ENCODE measurements at places on chromosomes 1 and 21.
A peak's percentile ranks its signal among the peaks of the same experiment; 100 is the strongest.

DNA sequence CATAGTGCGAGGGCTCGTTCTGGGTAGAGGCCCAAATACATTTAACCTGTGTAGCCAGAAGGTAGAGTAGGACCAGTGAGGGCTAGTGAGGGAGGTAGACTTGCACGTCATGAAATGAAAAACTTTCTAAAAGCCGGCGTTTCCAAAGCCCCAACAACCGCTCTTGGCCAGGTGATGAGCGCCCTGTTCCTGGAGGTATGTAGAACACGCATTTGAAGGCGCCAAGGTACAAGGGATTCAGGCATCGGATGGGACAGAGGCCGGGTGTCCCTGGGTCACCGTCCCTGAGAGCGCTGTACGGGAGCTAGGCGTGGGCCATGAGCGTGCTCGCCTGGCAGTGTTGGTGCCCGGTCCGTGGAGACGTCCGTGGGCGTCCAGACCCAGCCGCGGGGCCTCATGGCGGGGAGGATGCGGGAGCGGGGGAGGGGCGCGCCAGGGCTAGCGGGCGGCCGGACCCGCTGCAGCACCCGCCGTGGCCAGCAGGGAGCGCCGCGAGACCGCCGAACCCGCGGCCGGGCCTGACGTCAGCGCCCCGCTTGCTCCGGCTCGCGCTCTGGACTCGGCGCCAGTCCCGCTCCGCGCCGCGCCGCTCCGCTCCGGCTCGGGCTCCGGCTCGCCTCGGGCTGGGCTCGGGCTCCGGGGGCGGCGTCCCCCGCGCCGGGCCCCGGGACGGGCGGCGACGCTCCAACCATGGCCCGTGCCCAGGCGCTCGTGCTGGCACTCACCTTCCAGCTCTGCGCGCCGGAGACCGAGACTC, at the start of gene PTPRU:
Gene PTPRU, plus strand, starts transcription at position 568 of the 757 bp plus-strand sequence. Its CDS starts 123 bp downstream, at position 691.
- DNase-seq: no peak

DNA sequence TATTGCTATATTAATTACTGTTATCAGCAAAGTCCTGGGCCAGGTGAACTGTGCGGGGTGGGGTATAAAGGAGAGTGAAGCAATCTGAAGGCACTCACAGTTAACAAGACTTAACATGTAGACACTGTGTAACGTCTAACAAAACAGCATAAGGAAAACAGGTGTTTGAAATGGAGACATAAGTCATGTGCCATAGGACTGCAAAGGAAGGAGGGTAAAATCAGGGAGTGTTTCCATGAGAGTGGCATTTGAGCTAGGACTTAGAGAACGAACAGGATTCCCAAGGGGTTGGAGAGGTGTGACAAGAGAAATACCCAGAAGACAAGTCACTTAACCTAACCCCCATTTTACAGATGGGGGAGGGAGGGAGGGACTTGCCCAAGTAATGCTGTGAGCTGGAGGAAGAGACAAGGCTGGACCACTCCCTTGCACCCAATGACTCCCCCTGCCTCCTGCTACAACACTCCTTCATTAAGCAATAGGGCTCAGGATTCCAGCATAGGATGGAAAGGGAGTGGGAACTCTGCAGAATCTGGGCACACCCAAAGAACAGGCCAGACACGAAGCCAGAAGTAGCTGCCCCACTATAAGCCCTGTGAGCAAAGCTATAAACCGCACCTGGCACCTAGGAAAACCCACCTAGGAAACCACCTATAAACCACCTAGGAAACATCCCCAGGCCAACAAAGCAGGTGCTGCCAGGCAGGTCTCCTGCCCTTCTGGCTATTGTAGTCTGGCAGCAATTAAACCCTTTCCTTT, 6.6 kb downstream of the PEF1 start:
- no peak for DNase-seq

DNA sequence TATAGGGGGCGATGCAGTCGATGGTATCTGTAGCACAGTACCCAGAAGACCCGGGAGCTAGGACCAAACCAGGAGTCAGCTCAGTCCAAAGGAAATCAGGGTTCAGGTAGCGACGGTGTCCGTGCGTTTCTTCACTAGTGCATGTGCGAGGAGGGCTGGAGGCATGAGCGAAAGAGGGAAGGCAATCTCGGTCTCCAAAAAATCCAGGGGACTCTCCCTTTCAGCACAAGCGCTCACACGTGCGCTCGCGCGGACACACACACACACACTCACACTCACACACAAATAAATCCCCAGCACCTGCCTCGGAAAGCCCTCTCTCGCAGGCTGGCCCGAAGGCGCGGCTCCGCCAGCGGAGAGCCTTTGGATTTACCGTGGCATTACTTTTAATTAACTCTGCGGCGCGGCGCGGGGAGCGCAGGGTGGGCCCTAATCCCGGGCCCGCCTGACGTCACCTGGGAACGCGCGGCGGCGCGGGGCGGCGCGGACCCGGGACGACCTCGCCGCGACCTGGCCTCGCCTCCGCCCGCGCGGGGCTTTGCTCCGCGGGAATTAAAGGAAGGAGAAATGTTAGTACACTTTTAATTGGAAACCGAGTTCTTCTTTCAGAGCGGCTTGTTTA, 121.2 kb downstream of the LMX1A start:
- peak; percentile 67 for DNase-seq

- DNase-seq: no peak
Observed at GRCh38 chr1:200659269-200659668, 10.4 kb downstream of the DDX59 start.

DNA sequence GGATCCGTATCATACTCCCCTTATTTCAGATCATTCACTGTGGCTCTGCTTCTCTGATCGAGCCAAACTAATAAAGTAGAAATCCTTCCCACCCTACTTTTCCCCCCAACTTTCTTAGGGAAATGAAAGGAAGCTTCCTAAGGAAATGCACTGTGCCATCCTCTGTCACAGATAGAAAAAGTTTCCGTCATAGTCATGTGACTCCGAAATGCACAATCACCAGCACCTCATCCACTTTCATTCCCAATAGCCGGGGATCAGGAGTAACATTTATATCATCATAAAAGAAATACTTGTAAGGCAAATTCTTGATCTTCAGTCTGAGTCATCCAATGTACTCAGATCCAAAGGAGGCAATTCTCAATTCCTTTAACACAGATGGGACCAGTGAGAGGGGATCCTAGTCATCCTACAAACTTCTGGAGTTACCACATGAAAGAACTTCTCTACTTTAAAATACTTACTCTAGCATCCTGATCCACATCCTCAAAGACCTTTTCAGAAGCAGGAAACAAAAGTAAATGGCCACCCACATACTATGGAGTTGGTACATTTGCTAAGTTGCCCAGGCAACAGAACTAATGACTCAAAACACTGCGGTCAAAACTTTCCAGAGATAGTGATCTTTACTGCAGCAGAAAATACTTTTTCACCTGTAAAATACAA, 97.8 kb upstream of the ZC3H11B start:
- no peak for DNase-seq

DNA sequence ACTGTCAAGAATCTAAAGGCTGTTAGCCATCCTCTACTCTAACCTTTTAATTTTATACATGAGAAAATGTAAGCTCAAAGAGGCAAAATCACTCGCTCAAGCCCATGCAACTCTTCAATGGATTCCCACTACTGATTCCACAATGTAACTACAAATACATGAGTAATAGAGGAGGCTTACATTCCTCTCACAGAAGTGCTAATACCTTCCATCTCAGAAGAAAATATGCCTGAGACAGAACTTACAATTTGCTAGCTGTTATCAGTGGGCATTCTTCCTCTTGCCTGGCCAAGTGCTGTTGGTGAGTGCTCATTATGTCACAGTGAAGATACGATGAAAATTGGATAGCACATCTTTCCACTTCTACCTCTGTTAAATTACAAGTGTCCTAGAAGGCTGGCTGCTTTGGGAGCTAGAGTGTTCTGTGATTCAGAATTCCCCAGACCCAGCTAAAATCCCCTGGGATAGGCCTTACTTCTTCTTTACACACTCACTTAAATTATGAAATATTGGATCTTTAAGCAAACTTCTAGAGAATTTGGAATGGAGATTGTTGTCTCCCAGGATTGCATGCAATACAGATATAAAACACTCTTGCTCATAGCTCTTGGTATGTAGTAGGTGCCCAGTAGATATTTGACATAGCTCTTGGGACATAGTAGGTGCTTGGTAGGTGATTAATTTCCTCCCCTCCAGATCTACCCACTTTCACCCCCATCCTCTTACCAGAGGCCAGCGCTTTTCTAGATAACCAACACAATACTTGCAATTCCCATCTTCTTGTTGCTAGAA, 24.1 kb downstream of the BCL9 start:
- no peak for DNase-seq

DNA sequence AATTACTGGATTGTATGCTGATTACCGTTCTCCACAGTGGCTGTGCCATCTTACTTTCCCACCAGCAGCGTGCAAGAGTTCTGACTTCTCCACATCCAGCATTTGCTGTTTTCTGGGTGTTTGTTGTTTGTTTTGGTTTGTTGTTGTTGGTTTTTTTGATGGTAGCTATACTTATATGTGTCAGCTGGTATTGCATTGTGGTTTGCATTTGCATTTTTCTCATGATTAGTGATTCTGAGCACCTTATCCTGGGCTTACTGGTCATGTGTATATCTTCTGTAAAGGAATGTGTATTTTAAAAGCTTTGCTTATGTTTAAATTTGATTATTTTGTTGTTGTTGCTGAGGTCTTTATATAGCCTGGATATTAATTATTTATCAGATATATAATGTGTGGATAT, 66.9 kb upstream of the MAP1LC3C start:
- DNase-seq: no peak

DNA sequence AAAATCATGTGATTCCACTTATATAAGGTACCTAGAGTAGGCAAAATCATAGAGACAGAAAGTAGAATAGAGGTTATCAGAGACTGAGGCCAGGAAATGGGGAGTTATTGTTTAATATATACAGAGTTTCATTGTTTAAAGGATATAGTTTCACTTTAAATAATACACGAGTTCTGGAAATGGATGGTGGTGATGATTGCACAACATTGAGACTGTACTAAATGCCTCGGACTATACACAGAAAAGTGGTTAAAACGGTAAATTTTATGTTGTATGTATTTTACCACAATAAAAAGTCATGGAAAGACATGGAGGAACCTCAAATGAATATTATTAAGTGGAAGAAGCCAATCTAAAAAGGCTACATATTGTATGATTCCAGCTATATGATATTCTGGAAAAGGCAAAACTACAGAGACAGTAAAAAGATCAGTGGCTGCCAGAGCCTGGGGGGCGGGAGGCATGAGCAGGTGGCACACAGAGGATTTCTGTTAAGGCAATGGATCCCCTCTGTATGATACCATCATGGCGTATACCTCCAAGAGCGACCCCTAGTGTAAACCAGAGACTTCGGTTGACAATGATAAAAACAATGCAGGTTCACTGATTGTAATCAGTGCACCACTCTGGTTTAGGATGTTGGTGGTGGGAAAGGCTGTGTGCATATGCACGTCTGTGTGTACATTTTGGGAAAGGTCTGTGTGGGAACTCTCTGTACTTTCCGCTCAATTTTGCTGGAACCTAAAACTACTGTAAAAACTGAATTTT, 7.5 kb downstream of the C1orf198 start:
- DNase-seq: peak; percentile 8

DNA sequence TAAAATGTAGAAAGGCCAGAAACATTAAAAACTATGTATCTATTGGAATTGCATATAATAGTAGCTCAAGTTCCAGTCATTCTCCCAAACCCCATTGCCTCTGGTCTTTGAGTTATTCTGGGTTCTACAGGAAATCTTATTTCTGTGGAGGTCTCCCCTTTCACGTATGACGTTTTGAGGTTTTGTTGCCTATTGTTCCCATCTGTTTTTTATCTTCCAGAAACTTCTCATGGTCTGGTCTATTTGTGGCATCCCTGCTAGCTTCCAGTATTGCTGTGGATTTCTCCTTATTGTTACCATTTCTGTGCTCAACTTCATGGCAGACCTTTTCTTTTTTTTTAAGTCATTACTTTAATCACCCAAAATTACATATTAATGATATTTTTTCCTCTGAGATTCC, 43.3 kb downstream of the DTL start:
- no peak for DNase-seq

GRCh38 chr1:37233606-37234005, 199.3 kb upstream of the GRIK3 start:
- no peak for DNase-seq

DNA sequence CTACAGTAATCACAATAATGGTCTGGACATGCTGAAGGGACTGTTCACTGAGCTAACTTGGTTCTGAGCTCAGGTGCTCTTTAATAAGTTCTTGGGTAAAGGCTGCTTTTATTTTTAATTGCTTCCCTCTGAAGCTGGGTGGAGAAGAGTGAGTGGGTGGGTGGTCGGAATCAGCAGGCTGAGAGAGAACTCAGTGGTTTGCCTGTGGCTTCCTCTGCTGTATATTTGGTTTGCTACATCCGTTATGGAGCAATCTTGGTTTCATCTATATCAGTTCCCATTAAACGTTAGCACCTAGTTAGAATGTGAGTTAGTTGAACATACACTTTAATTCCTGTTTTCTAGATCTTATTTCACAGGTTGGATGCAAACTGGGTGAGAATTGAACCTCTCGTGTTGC, 23.3 kb downstream of the CNIH4 start:
- no peak for DNase-seq

- DNase-seq: no peak
Observed at GRCh38 chr1:76862447-76862846, 4.8 kb upstream of the ST6GALNAC5 start.

DNA sequence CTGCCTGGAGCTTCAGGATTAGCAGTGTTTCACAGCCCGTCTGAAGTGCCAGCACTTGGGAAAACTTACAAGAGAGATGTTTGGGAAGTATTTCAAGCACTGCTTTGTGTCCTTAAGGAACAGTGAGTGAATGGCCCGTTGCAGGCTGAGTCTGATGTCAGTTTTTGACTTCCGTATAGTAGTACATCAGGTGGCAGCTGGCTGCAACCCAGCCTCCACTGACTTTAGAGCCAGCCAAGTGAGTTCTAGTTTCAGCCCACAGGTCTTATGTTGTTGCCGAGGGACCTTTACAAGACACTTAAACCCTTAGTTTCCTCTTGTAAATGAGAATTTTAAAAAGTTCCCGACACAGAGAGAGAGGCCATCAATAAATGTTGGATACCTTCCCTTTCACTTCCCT, 35.0 kb downstream of the UCK2 start:
- DNase-seq: peak; percentile 4

DNA sequence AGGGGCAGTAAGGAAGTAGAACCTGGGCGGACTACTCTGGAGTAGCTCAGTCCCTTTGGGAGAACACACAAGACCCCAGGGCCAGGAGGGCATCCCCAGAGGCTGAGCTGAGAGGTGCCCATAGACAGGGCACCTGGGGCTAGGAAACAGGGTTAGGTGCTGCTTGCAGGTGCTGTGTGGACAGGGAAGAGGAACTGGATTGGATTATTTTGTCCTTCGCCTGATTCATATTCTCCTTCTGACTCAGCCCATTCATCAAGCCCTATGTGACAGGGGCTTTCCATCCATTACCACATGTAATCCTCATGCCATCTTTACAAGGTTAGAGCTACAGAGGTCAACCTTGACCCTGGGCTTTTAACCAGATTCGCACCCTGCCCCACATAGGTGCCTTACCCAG, 183.9 kb downstream of the C1orf94 start:
- no peak for DNase-seq

GRCh38 chr1:193013707-193014106, 45.5 kb downstream of the UCHL5 start:
- DNase-seq: no peak
